ENCODE measurements at places on chromosomes 13 and 19. TPM values are rescaled to one million over a fixed set of nuclear protein-coding genes. Genes with fewer than 3 reads are reported as not detected.

CA11 gene
- total RNA-seq, result 8.0 TPM

GRCh38 chr13:75347925-75348324, 134.0 kb downstream of the TBC1D4 start:
- H3K27me3 ChIP-seq, result no peaks in the 10 kb centered on the region
- H3K4me1 ChIP-seq, result no peaks in the 10 kb centered on the region
- no peak overlapping the region for H3K27ac ChIP-seq
- DNase-seq, result no peak
- no peaks in the 10 kb centered on the region for H3K36me3 ChIP-seq

DNA sequence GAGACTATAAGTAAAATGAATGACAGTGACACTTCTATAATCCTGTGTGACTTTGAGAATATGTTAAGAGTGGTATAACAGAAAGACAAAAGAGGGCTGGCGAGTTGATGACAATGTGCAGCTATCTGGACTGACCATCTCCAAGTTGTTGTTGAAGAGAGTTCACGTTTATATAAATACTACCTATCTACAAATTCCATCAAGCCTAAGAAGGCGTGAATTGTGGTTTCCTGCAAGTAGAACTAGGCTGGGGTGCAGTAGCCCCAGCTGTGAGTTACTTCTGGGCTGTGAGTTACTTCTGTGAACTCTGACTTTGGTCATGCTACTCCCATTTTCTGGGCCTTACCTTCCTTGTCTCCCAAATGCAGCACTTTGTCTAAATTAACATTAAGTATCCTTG, 561.0 kb downstream of the TBC1D4 start:
- H3K4me1 ChIP-seq, result no peaks in the 10 kb centered on the region
- H3K27me3 ChIP-seq, result no peaks in the 10 kb centered on the region

KLHL1 gene
- total RNA-seq, result not detected

AMER2 gene
- total RNA-seq, result not detected

CASP14 gene
- not detected for total RNA-seq

DNA sequence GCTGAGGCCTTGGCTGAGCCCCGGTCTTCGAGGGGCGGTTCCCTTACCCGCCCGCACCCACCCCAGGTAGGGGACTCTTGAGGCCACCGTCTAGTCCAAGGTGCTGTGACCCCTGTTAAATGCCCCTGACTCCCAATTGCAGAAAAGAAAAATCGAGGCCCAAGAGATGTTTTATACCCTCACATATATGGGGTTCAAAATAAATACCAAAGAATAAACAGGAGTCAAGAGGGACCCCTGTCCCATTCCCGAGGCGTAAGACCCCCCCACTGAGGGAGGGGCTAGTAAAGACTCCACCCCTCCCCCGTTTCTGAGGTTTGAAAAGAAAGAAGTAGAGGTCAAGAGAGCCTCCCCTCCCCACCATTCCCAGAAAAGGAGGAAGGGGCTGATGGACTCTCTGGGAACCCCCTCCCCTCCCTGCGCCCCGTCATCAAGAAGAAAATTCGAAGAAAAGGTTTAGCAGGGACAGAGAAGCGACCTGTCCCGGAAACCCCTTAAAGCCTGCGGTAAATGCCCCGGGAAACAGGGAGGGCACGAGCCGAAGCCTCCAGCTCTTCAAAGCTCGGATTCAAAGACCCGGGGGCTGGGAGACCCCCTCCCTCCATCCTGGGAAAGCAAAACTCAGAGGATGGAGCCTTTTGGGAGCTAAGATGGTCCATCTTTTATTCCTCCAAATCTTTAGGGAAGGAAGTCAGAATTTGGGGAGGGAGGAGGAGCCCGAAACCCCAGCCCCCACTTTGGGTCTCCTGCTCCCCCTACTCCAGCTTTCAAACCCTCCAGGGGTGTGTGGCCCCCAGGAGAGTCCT, 755 bp upstream of the RAB3A start:
- DNase-seq, result no peak
- H3K27ac ChIP-seq, result peak overlapping the region; percentile 77
- peak overlapping the region; percentile 89 for H3K4me3 ChIP-seq
- peaks cover 18% of the 10 kb centered on the region for H3K27me3 ChIP-seq
- H3K36me3 ChIP-seq, result no peaks in the 10 kb centered on the region
- H3K4me1 ChIP-seq, result peaks cover 12% of the 10 kb centered on the region

ABCA7 gene
- 217 TPM for total RNA-seq

GRCh38 chr19:44735011-44735410, 13.5 kb upstream of the BCL3 start:
- no peaks in the 10 kb centered on the region for H3K36me3 ChIP-seq
- H3K4me1 ChIP-seq, result no peaks in the 10 kb centered on the region
- no peak overlapping the region for H3K4me3 ChIP-seq
- no peaks in the 10 kb centered on the region for H3K27me3 ChIP-seq
- no peak overlapping the region for H3K27ac ChIP-seq
- DNase-seq, result no peak

DNA sequence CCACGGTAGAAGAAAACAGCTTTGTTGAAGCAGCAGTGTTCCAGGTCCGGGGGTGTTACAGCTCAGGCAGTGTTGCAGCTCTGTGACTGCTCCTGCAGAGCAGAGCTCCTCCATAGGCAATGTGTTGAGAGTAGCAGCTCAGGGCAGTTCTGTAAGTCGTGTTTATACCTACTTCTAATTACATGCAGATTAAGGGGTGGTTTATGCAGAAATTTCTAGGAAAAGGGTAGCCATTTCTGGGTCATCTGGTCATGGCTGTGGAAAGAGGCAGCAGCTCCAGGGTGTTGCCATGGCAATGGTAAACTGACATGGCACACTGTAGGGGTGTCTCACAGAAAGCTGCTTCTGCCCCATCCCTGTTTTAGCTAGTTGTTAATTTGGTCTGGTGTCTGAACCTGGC, 316.4 kb downstream of the GPC5 start:
- no peaks in the 10 kb centered on the region for H3K4me1 ChIP-seq

DNA sequence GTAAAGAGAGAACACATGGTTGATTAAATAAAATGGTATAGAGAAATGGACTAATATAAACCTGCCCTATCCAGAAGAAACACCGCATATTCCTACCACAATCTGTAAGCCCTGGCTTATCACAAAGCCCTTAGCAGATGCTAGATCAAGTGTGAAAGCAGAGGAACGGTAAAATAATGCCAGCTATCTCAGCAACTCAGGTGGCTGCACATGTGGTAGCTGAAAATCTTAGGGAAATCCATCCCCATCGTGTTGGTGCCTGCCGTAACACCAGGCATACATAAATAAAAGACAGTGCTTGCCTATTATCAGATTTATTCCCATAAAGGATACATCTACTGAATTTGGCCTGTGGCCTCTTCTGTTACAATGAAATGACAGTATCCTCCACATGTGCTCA, 304.1 kb upstream of the MAB21L1 start:
- H3K36me3 ChIP-seq, result no peaks in the 10 kb centered on the region
- H3K27me3 ChIP-seq, result no peaks in the 10 kb centered on the region
- H3K4me1 ChIP-seq, result no peaks in the 10 kb centered on the region

- no peak overlapping the region for H3K27ac ChIP-seq
- peaks cover 21% of the 10 kb centered on the region for H3K36me3 ChIP-seq
- DNase-seq, result no peak
Measured at GRCh38 chr19:44303976-44304568, 753 bp downstream of the ZNF235 start.

GRCh38 chr13:25468325-25469168, 96.8 kb downstream of the ATP8A2 start:
- no peaks in the 10 kb centered on the region for H3K36me3 ChIP-seq
- DNase-seq, result no peak
- H3K27ac ChIP-seq, result no peak overlapping the region
- H3K4me1 ChIP-seq, result no peaks in the 10 kb centered on the region
- peaks cover 23% of the 10 kb centered on the region for H3K27me3 ChIP-seq
- no peak overlapping the region for H3K4me3 ChIP-seq

ZNF304 gene
- 7.1 TPM for total RNA-seq

- H3K4me1 ChIP-seq, result no peaks in the 10 kb centered on the region
- no peak overlapping the region for H3K4me3 ChIP-seq
- H3K27ac ChIP-seq, result no peak overlapping the region
Measured at GRCh38 chr19:3665681-3666544, 34.4 kb downstream of the PIP5K1C start.

DNA sequence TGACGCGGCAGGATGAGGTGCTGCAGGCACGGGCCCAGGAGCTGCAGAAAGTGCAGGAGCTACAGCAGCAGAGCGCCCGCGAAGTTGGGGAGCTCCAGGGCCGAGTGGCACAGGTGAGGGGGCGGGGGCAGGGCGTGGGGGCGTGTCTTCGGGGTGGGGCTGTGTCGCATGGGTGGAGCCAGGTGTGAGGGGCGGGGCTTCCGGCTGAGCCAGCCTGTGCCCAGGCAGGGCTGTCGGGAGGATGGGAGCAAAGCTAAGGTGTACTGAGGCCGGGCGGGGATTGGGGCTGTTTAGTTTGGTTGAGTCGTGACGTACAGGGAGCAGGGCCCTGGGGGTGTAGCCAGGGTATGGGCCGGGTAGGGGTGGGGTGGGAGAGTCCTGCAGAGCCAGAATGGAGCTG, 62.3 kb downstream of the KCNC3 start:
- peak; percentile 6 for DNase-seq
- no peaks in the 10 kb centered on the region for H3K36me3 ChIP-seq
- H3K4me3 ChIP-seq, result no peak overlapping the region

KLK14 gene
- total RNA-seq, result 0.59 TPM

UGGT2 gene
- 0.26 TPM for total RNA-seq

PCSK4 gene
- 9.1 TPM for total RNA-seq

All from T-cell (primary cell).